AG08395 (cell line): ENCODE measurements at places on chromosomes 11 and 22.
A peak's percentile ranks its signal among the peaks of the same experiment; 100 is the strongest.

- DNase-seq: no peak
These were observed 6.5 kb upstream of the CYB5R3 start for GRCh38 chr22:42655693-42656092.

DNA sequence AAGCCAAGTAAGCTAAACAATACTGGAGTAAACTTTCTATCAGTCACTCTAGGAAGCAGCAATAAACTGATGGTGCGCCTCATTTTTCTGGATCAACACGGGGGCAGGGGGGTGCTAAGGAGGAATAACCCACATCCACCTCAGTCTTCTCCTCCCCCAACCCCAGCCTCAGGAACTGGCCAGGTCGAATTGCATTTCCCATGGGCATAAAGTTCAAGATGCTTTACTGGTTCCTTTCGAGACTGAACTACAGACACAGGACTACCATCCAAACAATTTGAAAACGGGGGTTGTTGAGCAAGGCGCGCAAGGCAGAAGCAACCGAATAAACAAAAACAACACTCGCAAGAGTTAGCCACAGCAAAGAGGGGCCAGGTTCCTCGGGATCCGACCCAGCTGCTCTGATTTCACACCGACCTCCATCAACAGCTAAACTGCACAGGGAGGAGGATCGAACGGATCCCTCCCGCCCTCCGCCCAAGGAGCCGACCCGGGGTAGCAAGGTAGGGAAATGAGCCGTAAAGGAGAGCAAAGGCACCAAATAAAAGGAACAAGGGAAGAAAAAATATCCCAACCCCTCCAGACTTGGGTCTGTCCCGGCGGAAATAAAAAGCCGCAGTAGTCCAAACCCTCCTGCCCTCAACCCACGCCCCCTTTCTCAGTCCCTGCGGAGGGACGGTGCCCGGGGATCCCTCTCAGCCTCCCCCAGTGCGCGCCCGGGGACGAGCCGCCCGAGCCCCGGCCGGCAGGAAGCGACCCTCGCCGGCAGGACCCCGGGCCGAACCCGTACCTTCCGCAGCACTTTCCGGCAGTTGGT is 801 bp downstream of the SESN3 start:
- DNase-seq: peak; percentile 5

DNA sequence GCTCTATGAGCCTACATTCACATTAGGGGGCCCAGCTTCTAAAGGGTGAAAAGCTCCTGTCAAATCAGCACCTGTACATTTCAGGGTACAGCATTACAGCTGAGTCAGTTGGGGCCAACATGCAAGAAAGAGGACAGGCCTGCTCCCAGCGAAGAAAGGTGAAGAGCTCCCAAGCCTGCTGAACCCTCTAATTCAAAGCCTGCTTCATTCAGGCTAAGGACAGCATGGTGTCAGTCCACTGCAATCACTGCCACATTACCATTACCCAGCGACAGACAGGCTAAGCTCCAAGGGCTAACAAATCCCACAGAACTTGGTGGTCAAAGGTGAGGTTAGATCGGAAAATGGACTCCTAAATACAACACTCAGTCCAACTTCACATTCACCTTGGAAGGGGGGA is 65.4 kb upstream of the CHRM4 start:
- DNase-seq: no peak

DNA sequence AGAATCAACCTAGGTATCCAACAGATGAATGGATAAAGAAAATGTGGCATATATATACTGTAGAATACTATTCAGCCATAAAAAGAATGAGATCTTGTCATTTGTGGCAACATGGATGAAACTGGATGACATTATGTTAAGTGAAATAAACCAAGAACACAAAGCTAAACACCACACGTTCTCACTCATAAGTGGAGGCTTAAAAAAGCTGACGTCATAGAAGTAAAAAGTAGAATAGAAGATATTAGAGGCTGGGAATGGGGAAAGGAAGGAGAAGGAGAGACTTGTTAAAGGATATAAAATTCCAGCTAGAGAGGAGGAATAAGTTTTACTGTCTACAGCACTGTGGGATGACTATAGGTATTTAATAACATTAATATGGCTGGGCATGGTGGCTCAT is 12.9 kb downstream of the EXPH5 start:
- no peak for DNase-seq

GRCh38 chr11:108009497-108010370 is 1.0 kb downstream of the CUL5 start:
- DNase-seq: no peak

GRCh38 chr11:2661173-2662023 is 38.4 kb downstream of the KCNQ1OT1 start:
- DNase-seq: no peak

- DNase-seq: no peak
These were observed 17.5 kb downstream of the RPL3 start for GRCh38 chr22:39301926-39302325.

- DNase-seq: no peak
These were observed 4.4 kb downstream of the TP53I11 start for GRCh38 chr11:44946263-44946662.

DNA sequence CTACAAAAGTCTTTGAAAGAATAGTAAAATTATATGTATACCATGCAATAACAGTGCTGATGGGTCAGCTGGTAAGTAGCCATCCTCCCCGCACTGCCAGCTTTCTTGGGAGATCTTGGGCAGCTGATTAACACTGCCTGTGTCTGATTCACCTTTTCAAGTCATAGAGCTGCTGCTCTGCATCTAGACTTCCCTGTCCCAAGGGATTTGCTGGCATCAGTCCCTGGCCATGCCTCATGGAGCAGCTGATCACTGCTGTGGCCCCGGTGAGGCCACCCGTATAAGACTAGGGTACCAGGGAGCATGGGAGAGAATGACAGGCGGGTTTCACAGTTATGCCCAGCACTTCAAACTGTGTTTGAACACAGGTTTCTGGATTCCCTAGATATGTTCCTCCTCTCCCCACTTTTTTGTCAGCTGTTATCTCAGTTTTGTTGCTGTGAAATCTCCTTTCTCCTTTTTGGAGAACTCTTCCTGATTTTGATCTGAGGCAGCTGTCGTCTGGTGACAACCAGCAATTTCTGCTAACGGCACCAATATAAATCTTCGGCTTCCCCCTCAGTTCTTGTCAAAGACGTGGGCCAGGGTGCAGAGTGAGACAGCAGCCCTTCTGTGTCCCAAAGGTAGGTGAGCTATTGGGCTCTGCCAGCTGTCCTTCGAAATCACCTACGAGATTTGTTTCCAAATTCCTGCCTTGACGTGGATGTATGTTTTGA is 438.9 kb downstream of the NTM start:
- DNase-seq: peak; percentile 9

DNA sequence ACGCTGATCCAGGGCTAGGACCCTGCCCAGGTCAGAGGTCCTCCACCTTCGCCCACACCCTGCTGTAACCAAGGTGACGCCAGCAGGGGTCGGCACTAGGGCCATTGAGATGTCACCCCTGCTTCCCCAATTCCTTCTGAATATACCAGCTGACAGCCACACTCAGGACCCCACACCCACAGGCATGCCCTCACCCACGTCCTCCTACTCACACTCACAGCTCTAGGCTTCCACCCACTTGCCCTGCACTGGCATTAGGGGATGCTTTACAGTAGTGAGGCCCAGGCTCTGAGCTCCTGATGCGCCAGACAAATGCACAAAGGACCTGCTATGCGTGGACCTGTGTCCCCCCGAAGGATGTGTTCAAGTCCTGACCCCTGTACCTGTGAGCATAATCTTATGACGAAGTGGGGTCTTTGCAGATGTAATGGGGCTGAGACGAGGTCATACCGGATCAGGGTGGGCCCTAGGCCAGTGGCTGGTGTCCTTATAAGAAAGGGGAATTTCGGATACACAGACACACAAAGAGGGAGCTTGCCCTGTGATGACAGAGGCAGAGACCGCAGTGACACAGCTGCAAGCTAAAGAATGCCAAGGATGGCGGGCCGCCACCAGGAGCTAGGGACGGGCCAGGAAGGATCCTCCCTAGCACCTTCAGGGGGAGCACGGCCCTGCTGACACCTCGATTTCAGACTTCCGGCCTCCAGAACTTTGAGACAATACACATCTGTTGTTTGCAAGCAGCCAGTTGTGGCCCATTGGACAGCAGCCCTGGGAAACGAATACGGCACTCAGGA is 11.2 kb downstream of the WNT11 start:
- DNase-seq: peak; percentile 43

DNA sequence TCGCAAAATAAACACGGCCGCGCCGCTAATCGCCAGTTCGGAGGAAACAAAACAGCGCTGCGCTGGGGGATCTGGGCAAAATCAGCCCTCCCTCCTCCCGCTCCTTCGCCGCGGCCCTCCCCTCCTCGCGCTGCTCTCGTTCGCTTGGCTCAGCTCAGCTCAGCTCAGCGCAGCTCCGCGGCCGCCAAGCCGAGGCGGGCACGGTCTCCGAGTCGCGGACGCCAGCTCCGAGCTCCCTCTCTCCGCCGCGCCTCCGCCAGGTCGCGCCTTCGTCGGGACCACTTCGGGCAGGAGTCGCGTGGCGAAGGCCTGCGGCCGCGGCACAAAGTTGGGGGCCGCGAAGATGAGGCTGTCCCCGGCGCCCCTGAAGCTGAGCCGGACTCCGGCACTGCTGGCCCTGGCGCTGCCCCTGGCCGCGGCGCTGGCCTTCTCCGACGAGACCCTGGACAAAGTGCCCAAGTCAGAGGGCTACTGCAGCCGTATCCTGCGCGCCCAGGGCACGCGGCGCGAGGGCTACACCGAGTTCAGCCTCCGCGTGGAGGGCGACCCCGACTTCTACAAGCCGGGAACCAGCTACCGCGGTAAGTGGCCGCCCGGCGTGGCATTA is at the start of gene SPON1:
TSS of gene SPON1 (plus strand) at position 162 of the 607 bp plus-strand sequence. CDS start at position 344, 182 bp downstream.
- peak; percentile 30 for DNase-seq

DNA sequence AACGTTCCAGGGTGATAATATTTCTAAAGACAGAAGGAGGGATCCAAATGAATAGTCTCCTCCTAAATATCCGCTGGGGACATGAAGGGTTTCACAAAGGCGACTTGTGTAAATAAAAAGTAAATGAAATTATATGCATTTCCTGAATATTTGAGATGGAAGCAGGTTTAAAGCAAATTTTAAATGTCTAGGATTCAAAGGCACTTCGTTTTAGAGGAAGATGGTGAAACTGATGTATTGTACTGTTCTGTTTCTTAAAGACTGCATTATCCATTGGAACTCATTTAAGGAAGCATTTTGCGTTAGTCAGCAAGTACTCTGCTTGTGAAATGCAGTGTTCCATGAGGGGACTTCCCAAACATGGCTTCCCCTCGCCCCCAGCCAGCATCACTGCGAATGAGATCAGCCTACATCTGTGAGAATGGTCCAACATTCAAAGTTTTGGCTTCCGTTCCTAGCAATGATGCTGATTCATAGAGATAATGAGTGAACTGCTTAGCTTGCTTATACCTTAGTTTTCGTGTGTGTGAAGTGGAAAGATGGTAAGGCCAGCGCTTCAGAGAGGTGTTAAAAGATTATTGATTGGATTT is 1.5 kb downstream of the RAB39A start:
- DNase-seq: no peak

DNA sequence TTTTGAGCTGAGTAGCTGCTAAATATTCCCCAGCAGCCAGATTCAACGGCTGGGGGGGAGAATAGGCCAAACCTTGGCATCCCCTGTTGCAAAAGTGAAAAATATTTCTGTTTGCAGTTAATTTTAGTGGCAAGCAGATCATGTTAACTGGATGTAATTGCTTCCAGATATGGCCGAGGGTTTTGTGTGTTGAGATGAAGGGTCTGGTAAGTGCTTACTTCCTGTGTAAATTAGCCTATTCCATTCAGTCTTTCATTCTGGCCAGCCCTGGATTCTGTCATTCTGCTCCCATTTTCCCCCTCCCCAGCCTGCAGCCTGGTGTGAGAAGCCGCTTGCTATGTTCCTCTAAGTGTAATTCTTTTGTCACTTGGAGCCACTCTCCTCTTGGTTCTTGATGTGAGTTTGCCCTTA is 17.4 kb downstream of the ZBTB16 start:
- no peak for DNase-seq

GRCh38 chr22:31625661-31626426 is 36.2 kb downstream of the PISD start:
- DNase-seq: peak; percentile 33

GRCh38 chr11:45852712-45853101 is 5.4 kb downstream of the CRY2 start:
- no peak for DNase-seq

- DNase-seq: no peak
These were observed 140.6 kb upstream of the CADM1 start for GRCh38 chr11:115644856-115645255.

GRCh38 chr11:79054636-79055035 is 386.2 kb downstream of the TENM4 start:
- DNase-seq: no peak

DNA sequence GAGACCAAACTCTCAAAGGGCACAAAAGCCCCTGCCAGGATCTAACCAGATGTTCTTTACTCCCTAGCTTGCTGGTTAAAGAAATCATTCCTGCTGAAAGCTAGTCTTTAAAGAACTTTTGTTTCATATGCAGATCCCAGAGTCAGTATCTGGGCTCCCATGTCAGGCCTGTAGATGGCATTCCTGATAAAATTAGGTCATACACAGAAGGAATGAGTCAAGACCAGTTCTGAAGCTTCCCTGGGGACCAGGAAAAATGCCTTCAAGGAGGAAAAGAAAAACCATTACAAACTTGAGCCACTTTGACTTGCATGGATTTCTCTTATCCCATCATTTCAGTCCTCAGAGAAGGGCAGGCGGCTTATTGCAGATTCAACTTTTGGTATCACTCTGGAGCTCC is 5.9 kb downstream of the DBX1 start:
- DNase-seq: peak; percentile 75

DNA sequence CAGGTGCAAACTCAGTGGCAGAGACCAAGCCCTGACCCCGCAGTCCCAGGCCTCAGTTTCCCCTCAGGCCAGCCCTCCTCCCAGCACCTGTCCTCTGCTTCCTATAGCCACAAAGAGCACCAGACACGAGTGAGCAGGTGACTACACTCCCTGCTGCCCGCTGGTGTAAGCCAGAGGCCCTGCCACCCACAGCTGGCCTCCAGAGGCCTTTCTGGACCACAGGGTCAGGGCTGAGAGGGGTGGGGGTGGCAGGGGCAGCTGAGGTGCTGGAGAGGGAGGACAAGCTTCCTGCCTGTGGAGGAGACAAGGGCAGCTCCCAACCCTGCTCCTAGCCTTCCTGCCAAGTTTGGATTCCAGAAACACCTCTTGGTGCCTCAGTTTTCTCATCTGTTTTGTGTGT is 31.3 kb upstream of the WNT7B start:
- DNase-seq: no peak

GRCh38 chr11:73652856-73653559 is 6.6 kb downstream of the PLEKHB1 start:
- DNase-seq: no peak
